Sigmoid colon (tissue), 7 donors: ENCODE measurements at places on chromosomes 12 and 14. TPM values are rescaled to one million over a fixed set of nuclear protein-coding genes. Genes with fewer than 3 reads are reported as not detected.
A peak's percentile ranks its signal among the peaks of the same experiment; 100 is the strongest.

GRCh38 chr14:74202113-74202512 is 37.1 kb upstream of the VSX2 start:
- no peak for DNase-seq

DNA sequence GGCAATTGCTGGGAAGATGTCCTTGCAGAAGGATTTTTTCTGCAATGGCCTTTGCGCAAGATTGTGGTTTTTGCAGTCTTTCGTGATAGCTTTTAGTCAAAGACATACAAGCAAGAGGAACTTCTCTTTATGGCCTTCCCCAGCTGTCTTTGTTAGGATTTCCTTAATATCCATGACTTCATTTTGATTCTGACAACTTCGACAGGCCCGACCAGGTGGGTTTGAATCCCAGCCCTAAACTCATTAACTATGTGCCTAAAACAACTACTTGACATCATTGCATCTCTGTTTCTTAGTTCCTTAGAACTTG is 13.3 kb upstream of the VRK1 start:
- no peak for DNase-seq

GRCh38 chr14:69665631-69666030 is 54.2 kb downstream of the SUSD6 start:
- no peak for DNase-seq

DNA sequence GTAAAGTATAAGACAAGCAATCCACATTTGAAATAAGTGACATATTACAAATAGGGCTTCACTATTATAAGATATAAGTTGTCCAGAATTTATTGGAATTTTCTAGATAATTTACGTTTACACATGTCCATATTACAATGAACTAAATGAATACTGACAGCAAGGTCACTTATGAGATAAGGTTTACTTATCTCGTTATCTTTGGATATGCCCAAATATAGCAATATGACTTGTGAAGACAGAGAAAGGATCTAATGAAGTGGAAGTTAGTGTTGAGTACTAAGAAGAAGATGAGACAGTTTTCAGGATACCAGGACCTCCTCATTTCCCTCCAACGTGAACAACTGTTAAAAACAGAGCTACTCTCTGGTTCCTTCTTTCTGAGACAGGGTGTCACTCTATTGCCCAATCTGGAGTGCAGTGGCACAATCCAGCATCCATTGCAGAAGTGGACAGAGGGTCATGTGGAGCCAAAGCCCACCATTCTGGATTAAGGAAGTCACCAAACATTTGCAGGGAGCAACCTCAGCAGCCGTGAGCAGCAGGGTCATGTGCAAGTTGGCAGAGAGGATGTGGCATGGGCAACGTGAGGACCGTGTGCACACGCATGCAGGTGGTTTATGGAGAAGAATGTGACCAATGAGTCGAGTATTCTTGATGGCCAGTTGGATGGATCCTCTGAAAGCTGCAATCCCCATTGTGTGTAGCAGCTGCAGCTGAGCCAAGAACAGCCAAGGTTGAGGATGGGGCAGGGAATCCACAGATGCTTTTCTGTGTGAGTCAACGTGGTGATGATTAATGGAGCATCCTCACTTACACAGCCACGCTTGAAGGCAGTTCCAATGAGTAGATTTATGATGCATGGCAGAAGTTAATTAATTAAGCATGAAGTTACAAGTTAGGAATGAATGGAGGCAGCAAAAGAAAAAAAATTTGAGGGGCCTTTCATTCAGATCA is 111.0 kb downstream of the BICD1 start:
- DNase-seq = no peak

DNA sequence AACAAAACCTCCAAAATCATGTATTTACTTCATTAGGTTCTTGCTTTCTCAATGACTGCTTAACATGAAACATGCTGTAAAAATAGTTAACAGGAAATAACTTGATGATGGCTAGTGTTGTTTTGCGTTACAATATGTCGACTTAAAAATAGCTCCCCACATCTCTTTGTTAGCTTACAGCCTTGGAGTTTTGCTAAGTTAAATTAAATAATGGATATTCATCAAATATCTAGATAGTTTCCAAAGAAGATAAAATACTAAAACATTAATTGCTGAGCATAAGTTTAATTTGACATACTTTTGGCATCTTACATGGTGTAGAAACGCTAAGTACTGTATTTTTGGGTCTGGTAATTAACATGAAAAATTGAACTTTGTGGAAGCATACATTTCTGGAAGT is 500.6 kb upstream of the NOVA1 start:
- no peak for DNase-seq

DNA sequence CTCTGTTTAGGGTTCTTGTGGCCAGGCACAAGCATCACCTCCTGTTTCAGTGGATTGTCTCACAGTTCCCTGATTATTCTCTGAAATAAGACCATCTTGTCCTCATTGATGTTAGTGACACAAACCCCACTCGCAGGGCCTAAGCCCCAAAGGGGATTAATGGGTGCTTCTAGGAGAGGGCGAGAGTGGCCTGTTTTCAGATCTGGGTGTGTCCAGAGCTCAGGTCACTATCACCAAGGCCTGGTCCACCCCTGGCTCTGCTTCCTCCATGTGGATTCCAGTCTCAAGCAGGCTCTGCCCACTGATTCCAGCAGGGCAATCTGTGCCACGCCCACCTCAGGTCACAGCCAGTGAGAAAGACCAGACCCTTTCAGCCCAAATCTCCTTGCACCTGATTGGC is 361.9 kb downstream of the ADGRD1 start:
- no peak for DNase-seq

- DNase-seq = no peak
Measured at GRCh38 chr14:74326369-74327152, 21.7 kb upstream of the VRTN start.

GRCh38 chr12:67062193-67062592 is 207.0 kb upstream of the CAND1 start:
- DNase-seq = no peak

- DNase-seq = no peak
Measured at GRCh38 chr12:31650918-31651317, 8.6 kb upstream of the ETFBKMT start.

GRCh38 chr14:66369157-66369697 is 116.9 kb upstream of the CCDC196 start:
- no peak for DNase-seq

DNA sequence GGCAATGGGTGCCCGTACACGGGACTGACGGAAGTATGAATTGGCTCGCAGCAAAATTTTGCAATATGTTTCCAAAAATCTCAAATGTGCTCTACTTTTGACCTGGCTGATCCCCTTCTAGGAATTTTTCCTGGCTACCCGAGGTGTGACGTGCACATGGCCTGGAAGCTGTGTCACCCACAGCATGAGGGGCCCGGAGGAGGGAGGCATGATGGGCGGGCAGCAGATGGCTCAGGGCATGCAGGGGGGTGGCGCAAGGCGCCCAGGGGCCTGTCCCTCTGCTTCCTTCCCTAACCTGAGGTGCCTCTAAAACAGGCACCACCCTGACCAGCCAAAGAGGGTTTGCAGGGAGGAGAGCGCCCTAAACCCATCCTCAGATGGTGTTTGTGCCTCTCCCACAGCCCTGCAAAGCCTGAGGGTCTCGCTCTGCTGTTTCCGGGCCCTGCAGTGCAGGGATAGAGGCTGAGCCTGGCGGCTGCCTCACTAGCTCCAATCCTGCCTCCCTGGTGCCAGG is 6.7 kb downstream of the GPR132 start:
- no peak for DNase-seq

- no peak for DNase-seq
Measured at GRCh38 chr12:15335959-15336358, 13.7 kb downstream of the PTPRO start.

- DNase-seq = no peak
Measured at GRCh38 chr14:101709533-101709881, 52.0 kb upstream of the PPP2R5C start.

DNA sequence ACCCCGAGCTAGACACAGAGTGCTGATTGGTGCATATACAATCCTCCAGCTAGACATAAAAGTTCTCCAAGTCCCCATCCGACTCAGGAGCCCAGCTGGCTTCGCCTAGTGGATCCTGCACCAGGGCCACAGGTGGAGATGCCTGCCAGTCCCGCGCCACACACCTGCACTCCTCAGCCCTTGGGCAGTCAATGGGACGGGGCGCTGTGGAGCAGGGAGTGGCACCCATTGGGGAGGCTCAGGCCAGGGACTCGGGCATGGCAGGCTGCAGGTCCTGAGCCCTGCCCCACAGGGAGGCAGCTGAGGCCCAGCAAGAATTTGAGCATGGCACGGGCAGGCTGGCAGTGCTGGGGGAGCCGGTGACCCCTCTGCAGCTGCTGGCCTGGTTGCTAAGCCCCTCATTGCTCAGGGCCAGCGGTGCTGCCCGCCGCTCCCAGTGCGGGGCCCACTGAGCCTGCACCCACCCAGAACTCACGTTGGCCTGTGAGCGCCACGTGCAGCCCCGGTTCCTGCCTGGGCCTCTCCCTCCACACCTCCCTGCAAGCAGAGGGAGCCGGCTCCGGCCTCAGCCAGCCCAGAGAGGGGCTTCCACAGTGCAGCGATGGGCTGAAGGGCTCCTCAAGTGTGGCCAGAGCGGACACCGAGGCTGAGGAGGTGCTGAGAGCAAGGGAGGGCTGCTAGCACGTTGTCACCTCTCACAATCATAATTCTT is 136.7 kb downstream of the PAWR start:
- no peak for DNase-seq

DNA sequence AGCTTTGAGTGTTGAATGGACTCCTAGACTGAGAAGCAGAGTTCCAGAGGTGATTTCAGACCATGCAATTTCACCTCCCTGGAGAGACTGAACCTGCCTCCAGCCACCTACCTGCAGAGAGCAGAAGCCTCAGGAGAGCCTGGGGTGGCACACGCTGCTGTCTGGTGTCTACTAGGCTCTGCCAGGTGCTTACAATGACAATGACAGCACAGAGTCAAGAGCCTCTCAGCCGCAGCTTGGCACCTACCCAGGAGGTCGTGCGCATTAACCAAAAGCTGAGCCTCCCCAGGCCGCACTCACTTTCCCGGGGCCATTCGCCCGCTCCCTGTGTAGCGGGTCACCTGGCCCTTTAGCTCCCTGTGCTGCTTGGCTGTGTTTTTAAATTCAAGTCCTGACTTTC is 63.2 kb downstream of the TESC start:
- peak; percentile 61 for DNase-seq

GRCh38 chr12:644818-645552 is 18.3 kb downstream of the NINJ2 start:
- DNase-seq = no peak

- DNase-seq = peak; percentile 95
Measured at GRCh38 chr12:123043536-123044001, 63.1 kb downstream of the ARL6IP4 start.

DNA sequence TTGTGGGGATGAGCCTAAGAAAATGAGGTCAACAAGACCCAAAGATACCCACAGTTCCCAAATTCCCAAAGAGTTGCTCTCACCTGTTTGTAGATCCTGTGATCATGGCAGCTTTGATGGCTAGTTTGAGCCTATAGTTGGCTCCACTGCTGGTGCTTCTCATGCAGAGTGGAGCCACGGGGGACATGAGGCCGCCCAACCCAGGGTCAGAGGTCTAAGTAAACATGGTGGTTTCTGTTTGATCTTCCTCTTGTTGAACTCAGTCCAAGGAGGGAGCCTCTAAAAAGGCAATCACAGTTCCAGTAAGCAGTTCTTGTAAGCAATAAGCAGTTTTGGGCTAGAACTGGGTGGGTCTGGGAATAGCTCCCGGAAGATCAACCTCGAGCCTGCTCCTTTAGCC is 125.6 kb upstream of the DHRS4 start:
- no peak for DNase-seq

DNA sequence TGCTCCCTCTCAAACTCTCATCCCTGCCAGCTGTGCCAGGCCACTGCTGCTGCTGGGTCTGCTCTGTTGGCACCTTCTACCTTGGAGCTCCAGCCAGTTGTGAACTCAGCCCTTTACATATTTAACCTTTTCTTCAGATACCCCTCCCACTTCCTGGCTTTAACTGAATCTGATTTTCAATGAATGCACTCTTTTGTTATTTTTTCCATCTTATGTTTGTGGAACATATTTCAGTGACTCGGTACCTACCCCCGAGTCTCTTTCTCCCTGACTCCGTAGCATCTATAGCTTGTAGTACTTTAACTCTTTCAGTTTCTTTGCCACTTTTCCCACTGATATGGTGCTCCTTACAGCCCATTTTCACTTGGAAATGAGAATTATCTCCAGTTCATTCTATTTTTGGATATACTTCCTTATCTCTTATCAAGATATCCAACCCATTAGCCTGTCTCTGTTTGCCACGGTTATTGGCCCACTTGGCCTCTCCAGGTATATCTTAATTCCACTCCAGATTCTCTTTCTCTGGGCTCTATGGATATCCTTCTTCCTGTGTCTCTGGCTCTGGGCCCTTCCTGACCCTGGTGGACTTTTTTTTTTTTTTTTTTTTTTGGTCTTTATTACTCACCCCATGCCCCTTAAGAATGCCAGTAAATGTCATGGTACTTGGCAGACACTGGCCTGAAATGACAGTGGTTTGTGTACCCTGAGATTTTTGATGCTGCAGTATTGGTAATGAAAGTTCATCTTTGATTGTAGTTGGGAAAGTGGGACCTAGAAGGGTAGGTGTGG is 62.7 kb downstream of the PELI2 start:
- DNase-seq = no peak

- DNase-seq = no peak
Measured at GRCh38 chr12:51389302-51389999, 1.8 kb downstream of the GALNT6 start.

DNA sequence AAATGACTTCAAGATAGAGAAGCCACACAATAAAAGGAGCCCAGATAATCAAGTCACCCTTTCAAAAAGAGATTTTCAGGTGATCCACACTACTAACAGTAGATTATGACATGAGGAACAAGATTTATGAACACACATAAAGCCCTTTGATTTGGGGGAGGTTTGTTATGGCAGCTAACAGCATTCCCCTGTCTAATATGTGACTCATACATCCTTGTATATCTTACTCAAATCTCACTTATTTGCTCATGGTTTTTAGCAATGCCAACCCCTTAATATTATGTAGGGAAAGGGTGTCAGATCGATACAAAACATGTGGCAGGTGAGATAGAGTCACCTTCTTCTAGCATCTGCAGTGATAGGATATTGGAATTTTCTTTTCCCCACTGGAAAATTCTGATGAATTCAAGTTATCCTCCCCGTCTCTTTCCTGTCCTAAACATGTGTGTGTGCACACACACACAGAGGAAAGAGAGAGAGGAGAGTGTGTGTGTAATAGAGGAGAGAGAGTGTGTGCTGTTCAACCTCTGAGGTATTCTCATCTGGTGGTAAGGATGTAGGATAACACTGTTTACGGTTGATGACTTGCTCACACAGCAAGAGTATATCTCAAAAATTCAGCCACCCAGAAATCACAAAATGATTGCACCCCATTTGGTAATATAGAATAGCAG is 319.9 kb downstream of the KCNC2 start:
- no peak for DNase-seq

ANKRD33 gene
- total RNA-seq = not detected

FAR2 gene
- total RNA-seq = 11.4 TPM

AMHR2 gene
- total RNA-seq = not detected

FAM186B gene
- not detected for total RNA-seq

KLHDC1 gene
- total RNA-seq = 19.1 TPM

CLEC12A gene
- total RNA-seq = 8.3 TPM

SLCO1B1 gene
- total RNA-seq = not detected

TPH2 gene
- total RNA-seq = 0.55 TPM

GDF3 gene
- total RNA-seq = not detected

POLE2 gene
- not detected for total RNA-seq

C3AR1 gene
- 16.8 TPM for total RNA-seq

PTPRO gene
- 2.1 TPM for total RNA-seq

TMEM63C gene
- total RNA-seq = 0.28 TPM

SERPINA3 gene
- 98.1 TPM for total RNA-seq

OASL gene
- not detected for total RNA-seq

STYK1 gene
- 0.54 TPM for total RNA-seq

LMNTD1 gene
- not detected for total RNA-seq

DNAH10 gene
- total RNA-seq = under 0.01 TPM
